ENCODE measurements at places on chromosomes 5 and 9.

GRCh38 chr9:121283856-121284732 lies 16.1 kb downstream of the GSN start:
- DNase-seq, result no peak

- no peak for DNase-seq
These were observed 4.0 kb downstream of the SNX30 start for GRCh38 chr9:112754578-112754977.

DNA sequence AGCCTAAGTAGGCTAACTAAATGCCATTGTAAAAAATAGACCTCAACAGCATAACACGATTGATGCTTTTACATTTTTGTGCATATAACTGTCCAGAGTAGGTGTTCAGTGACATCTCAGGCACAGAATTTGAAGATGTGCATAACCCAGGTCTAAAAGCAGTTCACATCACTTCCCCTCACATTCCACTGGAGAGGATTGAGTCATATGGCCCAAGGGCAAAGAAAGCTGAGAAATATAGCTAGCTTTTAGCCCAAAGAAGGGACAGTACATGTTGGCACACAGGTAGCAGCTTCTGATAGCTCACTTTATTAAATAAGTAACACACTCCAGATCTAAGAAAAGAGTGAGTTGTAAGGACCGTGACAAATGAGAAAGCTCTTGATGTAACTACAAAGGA lies 2259.5 kb upstream of the WWC1 start:
- DNase-seq, result no peak

- no peak for DNase-seq
These were observed 14.0 kb upstream of the CREBRF start for GRCh38 chr5:173041881-173042762.

GRCh38 chr5:113031557-113031956 lies 55.0 kb downstream of the DCP2 start:
- DNase-seq, result no peak

GRCh38 chr5:103674739-103675138 lies 112.2 kb upstream of the NUDT12 start:
- DNase-seq, result no peak

DNA sequence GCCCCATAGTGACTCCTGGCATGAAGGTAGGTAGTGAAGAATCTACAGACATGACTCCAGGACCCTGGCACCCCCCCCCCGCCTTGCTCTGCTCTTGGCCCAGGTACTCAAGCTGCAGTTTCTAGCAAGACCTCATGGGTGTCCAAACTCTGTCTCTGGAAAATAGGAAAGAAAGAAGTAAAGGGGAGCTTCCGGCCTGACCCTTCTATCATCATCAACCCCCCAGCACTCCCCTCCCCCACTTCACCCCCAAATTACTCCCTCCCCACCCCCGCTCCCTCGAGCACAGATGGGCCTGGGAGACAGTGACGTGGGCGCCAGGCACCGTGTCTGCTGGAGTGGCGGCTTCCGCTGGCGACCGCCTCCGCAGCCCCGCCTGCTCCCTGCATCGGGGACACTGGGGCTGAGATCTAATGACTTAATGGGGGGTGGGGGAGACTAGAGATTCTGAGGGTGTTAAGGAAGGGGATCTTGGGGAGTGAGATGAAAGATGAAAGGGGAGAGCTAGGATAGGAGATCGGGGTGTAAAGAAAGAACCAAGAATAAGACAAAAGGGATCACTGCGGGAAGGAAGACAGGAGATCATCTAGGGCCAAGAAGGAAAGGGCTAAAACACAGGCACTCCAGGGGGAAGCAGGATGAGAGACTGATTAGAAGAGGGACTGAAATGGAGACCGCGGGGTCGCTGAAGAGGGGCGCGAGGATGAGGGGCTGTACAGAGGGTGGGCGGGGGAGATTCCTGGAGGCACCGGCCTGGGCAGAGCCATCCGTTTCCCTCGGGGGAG lies 1.1 kb upstream of the DNAJB5 start:
- DNase-seq, result no peak

- DNase-seq, result no peak
These were observed 50.6 kb upstream of the UBTD2 start for GRCh38 chr5:172334196-172334595.

- DNase-seq, result no peak
These were observed 55.2 kb upstream of the SHISAL2B start for GRCh38 chr5:64634997-64635686.

DNA sequence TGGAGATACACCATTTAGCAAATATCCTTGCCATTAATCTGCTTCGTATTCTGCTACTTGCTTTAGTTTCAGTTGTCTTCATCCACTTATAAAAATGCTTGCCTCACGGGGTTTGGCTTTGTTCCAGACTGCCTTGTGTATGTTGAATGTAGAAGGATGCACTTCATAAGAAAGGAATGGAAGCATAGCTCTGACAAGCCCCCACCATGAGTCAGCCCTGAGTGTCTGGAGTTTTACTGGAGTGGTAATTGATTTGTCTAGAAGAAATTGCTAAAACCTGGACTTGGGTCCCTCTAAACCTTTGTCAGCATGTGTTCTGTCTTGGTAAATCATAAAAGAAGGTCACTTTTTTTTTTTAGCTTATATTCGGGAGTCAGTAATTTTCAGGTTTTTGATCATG lies 4.6 kb downstream of the TEX48 start:
- DNase-seq, result no peak

DNA sequence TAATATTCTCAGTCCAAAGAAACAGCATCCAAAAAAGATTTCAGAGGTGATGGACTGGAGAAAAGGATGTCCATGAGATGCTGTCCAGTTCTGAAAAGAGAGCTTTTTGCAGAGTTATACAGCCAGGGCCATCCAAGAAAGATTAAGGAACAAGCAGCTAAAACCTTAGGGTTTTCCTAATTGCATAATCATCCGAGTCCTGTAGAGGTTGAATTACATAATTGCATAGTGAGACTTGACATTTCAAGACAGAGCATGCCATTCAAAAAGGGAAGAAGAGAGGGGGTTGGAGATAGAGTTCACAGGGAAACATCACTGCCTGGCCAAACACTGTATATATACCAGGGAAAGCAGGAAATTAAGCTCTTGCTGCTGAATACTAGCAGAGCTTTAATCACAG lies 1729.2 kb upstream of the WWC1 start:
- DNase-seq, result no peak

- DNase-seq, result no peak
These were observed 44.5 kb downstream of the TRIO start for GRCh38 chr5:14187660-14188059.

GRCh38 chr9:117722108-117722761 lies 18.0 kb downstream of the TLR4 start:
- DNase-seq, result no peak

- no peak for DNase-seq
These were observed 26.9 kb downstream of the TICAM2 start for GRCh38 chr5:115575167-115576070.

- DNase-seq, result no peak
These were observed 803.7 kb downstream of the TLE4 start for GRCh38 chr9:80375477-80375876.

DNA sequence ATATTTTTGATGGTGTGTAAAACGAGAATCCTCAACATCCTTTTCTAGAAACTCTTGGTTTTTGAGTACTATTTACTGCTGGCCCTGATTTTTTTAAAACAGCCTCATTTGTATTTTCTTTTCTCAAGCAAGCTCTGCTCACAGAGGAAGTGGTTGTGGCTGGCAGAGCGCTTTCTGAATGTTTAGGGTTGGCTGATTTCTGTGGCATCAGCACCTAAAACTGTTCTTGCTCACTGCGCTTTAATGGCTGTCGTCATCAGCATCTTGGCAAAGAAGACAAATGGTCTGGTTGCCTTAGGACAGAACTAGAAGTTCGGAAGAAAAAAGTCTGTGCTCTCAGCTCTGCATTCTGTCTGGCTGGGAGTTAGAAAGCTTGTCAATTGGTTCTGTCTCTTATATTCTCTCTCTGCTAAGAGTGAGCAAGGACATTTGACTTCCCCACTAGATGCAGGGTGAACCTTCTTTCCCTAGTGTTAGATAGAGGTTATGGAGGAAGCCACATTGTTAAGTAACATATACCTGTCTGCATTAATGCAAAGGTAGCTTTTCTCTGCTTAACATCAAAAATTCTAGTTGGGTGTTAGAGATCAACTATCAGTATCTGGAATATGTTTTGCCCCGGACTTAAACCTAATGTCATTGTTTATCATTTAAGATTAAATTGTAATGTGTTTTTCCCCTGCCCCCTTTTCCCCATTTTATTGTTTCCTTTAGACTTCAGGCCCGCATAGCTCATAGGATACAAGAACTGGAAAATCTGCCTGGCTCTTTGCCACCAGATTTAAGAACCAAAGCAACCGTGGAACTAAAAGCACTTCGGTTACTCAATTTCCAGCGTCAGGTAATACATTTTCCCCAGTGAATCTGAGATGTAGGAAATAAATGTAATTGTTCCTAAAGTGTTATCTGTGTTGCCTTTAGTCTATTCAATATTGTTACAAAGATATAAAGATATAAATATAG lies 39.0 kb downstream of the SMARCA2 start:
- peak; percentile 27 for DNase-seq

- DNase-seq, result no peak
These were observed 19.4 kb downstream of the EFNA5 start for GRCh38 chr5:107651325-107651724.

DNA sequence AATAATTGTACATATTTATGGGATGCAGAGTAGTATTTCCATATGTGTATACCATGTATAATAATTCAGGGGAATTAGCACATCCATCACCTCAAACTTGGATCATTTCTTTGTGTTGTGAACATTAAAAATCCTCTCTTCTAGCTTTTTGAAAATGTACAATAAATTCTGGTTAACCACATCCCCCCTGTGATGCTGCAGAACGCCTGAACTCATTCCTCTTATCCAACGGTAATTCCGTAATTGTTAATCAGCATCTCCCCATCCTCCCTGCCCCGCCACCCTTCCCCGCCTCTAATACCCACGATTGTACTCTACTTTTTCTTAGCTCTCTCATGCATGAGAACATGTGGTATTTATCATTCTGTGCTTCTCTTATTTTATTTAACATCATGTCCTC lies 127.7 kb upstream of the ANKRD55 start:
- DNase-seq, result no peak

- no peak for DNase-seq
These were observed 63.0 kb downstream of the TSSK1B start for GRCh38 chr5:113371721-113372196.

DNA sequence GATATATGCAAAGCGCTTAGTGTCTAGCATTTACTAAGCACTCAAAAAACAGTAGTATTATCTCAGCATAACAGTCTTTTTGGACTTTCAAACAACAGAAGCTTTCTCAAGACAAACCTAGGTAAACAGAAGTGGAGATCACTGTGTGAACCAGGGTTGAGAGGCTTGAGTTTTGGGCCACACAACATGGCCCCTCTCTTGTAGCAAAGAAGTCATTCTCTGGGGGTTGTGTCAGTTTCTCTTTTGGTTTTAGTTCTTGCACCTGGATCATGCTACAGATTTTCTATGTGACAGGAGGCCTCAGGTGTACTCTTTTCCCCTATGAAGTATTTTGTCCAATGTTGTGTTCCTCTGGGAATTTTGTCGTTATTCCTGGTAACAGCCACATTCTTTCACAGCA lies 30.0 kb downstream of the INSYN2B start:
- no peak for DNase-seq

GRCh38 chr5:160233215-160233614 lies 3.9 kb downstream of the FABP6 start:
- no peak for DNase-seq

GRCh38 chr5:34045996-34046395 lies 3.0 kb upstream of the C1QTNF3 start:
- no peak for DNase-seq

GRCh38 chr9:4371108-4371507 lies 71.2 kb upstream of the GLIS3 start:
- no peak for DNase-seq

DNA sequence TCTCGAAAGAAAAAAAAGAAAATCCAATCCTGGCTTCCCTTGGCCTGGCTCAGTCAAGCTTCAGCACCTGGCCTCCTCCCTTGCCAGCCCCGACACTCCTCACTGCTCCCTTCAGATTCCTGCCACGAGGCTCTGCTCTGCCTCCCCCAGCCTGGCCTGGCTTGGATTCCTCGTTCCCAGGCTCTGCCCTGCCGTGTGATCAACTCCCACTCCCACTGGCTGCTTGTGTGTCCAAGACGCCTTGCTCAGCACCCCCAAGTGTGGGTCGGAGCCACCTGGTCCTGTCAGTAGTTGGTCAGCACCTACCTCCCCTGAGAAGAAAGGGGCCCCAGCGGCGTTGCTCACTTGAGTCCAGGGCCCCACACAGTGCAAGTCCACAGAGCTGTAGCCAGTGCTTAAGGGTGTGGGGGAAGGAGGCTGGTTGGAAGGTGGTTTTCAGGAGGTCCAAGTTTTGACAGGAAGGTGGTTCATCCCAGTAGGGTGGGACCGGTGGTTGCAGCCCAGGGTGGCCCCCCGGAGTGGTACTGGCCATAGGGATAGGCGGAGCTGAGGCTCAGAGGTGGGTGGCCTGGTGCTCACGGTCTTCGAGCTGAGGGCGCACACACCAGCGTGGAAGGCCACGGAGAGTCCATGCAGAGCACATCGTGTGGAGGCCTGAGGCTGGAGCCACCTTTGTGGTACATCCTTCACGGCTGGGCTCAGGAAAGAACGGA lies 46.4 kb downstream of the JADE2 start:
- DNase-seq, result no peak

DNA sequence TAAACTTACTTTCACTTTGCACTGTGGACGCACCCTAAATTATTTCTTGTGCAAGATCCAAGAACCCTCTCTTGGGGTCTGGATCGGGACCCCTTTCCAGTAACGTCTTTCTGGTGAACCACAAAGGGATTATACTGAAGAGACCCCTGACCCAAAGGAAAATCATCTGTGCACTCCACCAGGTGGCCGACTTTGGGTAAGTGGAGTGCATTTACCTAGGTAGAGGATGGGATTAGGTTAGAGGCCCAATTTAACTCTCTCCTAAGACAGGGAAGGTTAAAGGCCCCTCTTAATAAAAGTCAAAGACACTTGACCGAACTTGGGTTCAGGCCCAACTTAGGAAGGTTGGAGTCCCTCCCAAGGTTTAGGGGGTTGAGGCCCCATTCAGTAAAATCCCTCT lies 8.2 kb upstream of the PAIP1 start:
- DNase-seq, result no peak

- no peak for DNase-seq
These were observed 895.9 kb downstream of the TLE4 start for GRCh38 chr9:80467632-80468031.

- DNase-seq, result no peak
These were observed 245.7 kb downstream of the BNC2 start for GRCh38 chr9:16624744-16625117.

GRCh38 chr5:170623576-170624181 lies 119.9 kb downstream of the KCNIP1 start:
- DNase-seq, result no peak

GRCh38 chr5:2466966-2467365 lies 284.5 kb downstream of the IRX2 start:
- no peak for DNase-seq

- DNase-seq, result no peak
These were observed 214.4 kb downstream of the EFNA5 start for GRCh38 chr5:107456281-107456715.

GRCh38 chr5:75510417-75510835 lies 1.0 kb downstream of the CERT1 start:
- DNase-seq, result no peak

GRCh38 chr5:125180231-125180829 lies 433.9 kb upstream of the ZNF608 start:
- no peak for DNase-seq
